ENCODE measurements at places on chromosomes 6 and 20. TPM values are rescaled to one million over a fixed set of nuclear protein-coding genes. Genes with fewer than 3 reads are reported as not detected.
A peak's percentile ranks its signal among the peaks of the same experiment; 100 is the strongest.

The ARMH2 gene
- not detected for total RNA-seq

The COL11A2 gene
- under 0.01 TPM for total RNA-seq

The SFT2D1 gene
- total RNA-seq: 19.2 TPM

The RAD21L1 gene
- total RNA-seq: not detected

The BCL2L1 gene
- 40.7 TPM for total RNA-seq

The EPPIN gene
- not detected for total RNA-seq

The HDGFL1 gene
- total RNA-seq: not detected

The OPRM1 gene
- total RNA-seq: not detected

The HTR1B gene
- total RNA-seq: 2.4 TPM

The KIAA1755 gene
- not detected for total RNA-seq

The SNX3 gene
- 176 TPM for total RNA-seq

DNA sequence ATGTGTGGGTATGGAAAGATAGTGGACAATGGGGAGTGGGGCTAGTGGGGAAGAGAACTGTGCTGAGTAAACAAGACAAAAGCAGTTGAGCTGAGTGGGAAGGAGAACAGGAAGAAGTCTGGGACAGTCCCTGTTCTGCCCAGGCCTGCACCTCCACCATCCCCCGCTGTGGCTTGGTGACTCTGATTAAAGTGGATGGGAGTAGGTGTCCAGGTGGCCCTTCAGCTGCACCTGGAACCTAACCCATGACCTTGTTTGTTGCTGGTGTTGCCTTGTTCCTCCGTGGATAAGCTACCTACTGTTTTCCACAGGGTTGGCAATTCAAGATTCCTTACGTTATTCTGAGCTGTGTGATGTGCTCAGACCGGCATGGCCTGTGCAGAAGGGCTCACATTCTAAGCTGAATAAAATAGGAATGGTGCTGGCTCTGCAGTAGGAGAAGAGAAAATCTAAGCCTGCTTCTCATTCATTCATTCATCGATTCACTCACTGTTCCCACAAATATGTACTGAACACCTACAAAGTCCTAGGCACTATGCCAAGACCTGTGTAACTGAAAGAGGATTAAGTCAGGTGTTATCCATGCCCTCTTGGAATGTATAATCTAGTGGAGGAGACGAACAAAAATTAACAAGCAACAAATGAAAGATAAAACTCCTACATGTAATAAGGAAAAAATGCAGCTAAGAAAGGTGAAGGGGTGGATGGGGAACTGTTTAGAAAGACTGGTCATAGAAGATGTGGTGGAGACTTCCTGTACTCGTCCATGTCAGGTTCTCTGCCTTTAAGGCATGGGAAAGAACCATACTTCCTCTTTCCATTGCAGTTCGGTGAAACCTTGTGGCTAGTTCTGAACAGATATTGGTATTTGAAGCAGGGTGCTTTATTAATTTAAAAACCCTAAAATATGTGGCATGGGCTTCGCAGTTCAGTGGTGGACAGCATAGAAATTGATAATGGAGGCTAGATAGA, 10.1 kb upstream of the CALHM6 start:
- DNase-seq: no peak

- no peak for DNase-seq
Measured at GRCh38 chr20:44690781-44691423, 24.3 kb upstream of the CCN5 start.

GRCh38 chr6:161095916-161096315, 104.3 kb downstream of the MAP3K4 start:
- DNase-seq: no peak

DNA sequence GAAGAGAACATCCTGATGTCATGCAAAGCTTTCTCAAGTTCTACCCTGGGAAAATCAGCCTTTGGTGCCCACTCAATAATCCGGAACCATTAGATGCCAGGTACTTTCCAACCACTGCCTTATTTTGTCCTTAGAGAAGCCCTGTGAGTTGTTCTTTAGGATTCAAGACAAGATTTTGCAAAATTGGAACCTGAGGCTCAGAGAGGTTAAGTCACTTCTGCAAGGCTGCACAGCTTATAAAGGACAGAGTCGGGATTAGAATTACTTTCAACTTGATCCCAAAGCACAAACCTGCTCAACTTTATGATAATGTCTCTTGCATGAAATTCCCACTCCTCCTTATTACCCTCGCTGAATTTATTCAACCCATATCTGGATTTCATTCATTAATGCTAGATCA, 287.2 kb downstream of the PTPRT start:
- no peak for DNase-seq

DNA sequence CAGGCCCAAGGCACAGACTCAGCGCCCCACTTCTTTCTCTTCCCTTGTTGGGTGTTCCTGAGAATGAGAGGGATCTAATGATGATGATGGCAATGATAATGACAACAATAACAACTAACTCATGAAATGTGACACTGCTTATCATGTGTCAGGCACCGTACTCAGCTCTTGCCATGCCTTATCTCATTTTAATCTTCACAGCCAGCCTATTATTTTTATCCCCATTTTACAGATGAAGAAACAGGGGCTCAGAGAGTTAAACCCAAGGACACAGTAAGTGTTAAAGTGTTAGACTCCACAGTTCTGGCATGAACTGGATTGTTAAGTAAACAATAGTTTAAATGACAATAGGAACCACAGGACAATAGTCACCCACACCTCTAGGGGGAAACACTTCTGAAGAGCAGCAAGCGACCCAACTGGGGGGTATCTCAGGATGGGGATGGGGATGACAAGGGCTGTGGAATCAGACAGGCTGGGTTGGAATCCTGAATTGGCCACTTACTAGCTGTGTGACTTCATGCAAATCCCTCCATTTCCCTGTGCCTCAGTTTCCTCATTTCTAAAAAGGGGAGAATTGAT, 12.5 kb downstream of the RSPH9 start:
- no peak for DNase-seq

GRCh38 chr6:156485150-156485549, 292.0 kb upstream of the ARID1B start:
- DNase-seq: no peak

- no peak for DNase-seq
Measured at GRCh38 chr20:11054266-11054993, 380.6 kb upstream of the JAG1 start.

- no peak for DNase-seq
Measured at GRCh38 chr20:36010076-36010475, 41.7 kb downstream of the CNBD2 start.

DNA sequence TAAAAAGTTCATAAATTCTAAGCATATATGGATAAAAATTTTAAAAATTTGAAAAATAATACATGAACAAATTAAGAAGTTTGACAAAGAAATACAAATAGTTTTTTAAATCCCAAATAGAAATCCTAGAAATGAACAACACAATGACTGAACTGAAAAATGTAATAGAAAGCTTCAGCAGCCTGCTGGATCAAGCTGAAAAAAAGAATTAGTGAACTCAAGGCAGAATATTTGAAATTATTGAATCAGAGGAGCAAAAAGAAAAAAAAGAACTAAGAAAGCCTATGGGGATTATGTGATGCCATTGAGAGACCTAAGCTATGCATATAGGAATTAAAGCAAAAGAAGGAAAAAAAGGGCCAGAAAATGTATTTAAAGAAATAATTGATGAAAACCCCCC, 39.9 kb upstream of the TFB1M start:
- DNase-seq: no peak

GRCh38 chr6:53033764-53034163, 31.4 kb upstream of the FBXO9 start:
- peak; percentile 75 for DNase-seq

DNA sequence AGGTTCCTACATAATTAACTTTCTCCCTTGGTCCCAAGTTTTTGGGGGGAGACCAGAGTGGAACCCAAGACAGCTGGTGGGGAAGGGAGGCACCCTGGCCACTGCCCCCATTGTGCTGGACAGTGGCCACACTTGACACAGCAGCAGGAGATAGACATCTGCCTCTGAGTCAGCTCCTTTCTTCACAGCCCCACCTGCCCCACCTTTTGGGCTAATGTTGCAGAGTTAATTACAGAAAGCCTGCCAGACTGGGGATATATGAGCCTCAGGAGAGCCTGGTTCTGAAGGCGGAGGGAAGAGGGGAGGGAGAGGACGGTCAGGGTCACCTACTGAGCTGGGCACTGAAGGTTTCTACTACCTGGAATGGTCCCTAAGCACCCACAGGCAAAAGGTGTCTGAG, 50.6 kb downstream of the MAFB start:
- no peak for DNase-seq

DNA sequence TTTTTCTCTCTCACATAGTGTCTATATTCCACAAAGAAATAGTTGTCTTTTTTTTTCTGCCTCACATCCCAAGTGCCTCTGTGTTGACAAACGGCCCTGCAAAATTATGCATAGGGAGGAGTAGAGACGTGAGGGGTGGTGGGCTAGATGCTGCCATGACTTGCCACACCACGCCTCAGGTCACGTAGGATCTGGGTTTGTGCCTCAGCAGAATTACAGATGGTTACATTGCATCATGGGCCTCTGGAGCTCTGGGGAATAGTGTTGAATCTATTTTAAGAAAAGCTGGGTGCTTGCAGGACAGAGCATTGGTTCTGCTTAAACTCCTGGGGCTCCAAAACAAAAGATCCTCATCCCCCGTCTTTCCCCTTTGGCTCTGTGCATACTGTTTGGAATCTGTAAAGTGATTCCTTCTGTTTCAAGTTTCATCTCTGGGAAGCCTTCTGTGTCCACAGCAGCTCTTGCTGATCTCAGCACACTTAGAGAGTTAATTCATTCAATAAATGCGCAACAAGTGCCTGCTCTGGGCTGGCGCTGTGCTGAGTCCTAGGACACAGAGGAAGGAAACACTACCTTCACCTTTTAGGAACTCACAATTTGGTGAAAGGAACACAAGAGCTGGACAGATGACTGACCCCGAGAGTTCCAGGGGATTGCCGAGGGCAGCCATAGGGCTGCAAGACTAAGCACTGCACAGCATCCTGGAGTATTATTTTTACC, 2.4 kb downstream of the FANCE start:
- no peak for DNase-seq

- no peak for DNase-seq
Measured at GRCh38 chr20:14711652-14712051, 374.2 kb upstream of the FLRT3 start.

- DNase-seq: no peak
Measured at GRCh38 chr6:167294651-167295494, 3.8 kb downstream of the UNC93A start.

GRCh38 chr6:16633465-16633864, 127.8 kb downstream of the ATXN1 start:
- DNase-seq: no peak

GRCh38 chr6:18207438-18207837, 52.2 kb downstream of the KDM1B start:
- DNase-seq: no peak

DNA sequence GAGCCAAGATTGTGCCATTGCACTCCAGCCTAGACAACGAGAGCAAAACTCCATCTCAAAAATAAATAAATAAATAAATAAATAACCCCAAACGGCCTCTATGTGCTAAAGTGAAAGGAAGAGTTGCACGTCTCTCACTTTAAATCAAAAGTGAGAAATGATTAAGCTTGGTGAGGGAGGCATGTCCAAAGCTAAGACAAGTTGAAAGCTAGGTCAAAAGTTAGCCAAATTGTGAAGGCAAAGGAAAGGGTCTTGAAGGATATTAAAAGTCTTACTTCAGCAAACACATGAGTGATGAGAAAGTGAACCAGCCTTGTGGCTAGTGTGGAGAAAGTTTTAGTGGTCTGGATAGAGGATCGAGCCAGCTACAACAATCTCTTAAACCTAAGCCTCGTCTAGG, 14.3 kb downstream of the ZBP1 start:
- no peak for DNase-seq

- no peak for DNase-seq
Measured at GRCh38 chr6:136784271-136784664, 8.0 kb downstream of the MAP3K5 start.

DNA sequence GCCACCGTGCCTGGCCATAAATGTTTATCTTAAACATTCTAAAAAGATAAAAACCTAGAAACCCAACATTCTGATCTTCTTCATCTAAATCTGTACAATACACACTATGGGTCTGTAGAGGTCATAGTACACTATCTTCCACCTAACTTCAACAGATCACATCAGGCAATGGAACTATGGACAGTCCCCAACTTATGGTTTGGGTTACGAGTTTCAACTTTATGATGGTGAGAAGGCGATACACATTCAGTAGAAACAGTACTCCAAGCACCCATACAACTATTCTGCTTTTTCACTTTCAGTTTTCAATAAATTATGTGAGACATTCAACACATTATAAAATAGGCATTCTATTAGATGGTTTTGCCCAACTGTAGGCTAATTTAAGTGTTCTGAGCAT, 23.1 kb downstream of the FKBP5 start:
- no peak for DNase-seq

GRCh38 chr20:62411479-62412193, 4.6 kb upstream of the CABLES2 start:
- no peak for DNase-seq

GRCh38 chr6:136303516-136303915, 13.9 kb upstream of the BCLAF1 start:
- no peak for DNase-seq

GRCh38 chr20:48220033-48220633, 434.9 kb upstream of the SULF2 start:
- no peak for DNase-seq

- no peak for DNase-seq
Measured at GRCh38 chr6:33921745-33922144, 117.9 kb upstream of the MLN start.

GRCh38 chr6:27296106-27296783, 15.8 kb downstream of the POM121L2 start:
- peak; percentile 24 for DNase-seq

Data from lung microvascular endothelial cell (primary cell).